Naive thymus-derived CD8-positive, alpha-beta T cell (primary cell): ENCODE measurements at places on chromosomes 16 and 17.

DNA sequence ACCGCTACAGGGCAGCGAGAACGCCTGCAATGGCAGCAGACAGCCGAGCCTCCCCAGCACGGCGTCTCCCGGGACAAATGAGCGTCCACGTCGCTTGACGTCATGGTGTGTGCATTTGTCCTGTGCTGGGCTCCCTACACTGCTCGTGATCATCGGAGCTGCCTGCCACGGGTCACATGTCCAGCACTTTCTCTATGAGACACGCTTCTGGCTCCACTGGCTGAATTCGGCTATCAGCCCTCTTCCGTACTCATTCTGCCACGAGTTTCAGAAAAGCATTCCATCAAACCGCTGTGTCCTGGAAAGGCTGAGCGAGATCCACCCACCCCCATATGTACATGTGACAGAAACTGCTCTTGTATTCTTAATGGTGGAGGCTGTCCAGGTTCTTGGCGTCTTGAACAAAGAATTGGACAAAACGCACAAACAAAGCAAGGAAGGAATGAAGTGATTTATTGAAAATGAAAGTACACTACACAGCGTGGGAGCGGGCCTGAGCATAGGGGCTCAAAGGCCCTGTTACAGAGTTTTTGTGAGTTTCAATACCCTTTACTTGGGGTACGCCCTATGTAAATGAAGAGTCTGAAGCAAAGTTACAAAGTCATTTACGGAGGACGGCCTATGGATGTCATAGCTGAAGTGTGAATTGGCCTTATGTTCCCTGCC, 28.5 kb upstream of the SHCBP1 start:
- no peak overlapping the region for H3K4me3 ChIP-seq
- no peaks in the 10 kb centered on the region for H3K27me3 ChIP-seq
- H3K27ac ChIP-seq: no peak overlapping the region
- no peaks in the 10 kb centered on the region for H3K36me3 ChIP-seq
- no peaks in the 10 kb centered on the region for H3K4me1 ChIP-seq

GRCh38 chr17:50328363-50329325, 17.3 kb upstream of the XYLT2 start:
- no peak overlapping the region for H3K27ac ChIP-seq
- no peaks in the 10 kb centered on the region for H3K27me3 ChIP-seq
- H3K36me3 ChIP-seq: no peaks in the 10 kb centered on the region

DNA sequence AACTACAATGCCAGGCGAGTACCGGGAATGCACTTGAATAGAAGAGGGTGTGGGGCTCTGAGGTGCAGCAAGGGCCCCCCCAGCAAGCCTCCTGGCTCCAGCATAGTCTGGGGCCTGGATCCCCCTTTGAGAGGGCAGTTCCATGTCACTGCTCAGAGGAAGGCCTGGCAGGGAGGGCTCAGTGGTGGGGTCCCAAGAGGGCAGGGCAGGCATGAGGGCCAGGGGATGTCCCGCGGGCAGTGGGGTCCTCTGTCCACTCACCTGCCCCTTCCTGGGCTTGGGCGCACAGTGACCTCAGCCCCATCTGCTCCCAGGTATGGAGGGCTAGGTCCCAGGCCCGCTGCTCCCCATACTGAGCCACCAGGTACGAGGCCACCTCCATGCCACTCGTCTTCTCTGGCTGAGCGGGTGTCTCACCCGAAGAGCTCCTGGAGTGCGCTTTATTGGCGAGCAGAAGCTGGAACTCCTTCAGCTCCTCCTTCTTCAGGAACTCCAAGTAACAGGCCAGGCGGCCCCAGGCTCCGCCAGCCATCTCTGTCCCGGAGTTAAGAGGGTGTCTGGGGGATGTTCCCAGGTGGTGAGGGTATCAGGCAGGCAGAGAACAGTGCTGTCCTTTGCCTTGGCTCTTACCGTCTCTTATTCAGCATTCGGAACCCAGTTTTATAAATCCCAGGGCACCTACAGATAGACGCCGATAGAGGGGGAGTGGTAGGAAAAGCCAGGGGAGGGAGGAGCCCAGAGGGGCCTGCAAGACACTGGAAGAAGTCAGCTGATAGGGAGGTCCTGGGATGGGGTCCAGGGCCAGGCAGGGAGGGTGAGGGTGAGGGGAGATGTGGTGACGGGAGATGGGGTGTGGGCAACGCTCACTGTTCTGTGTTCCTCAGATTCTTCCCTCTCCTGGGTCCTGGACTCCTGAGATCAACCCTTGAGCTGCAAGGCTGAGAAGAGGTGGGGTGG, 605 bp downstream of the NLRP1 start:
- H3K4me3 ChIP-seq: peak overlapping the region; percentile 99
- H3K27me3 ChIP-seq: no peaks in the 10 kb centered on the region
- peaks cover 84% of the 10 kb centered on the region for H3K4me1 ChIP-seq
- peaks cover 40% of the 10 kb centered on the region for H3K36me3 ChIP-seq

DNA sequence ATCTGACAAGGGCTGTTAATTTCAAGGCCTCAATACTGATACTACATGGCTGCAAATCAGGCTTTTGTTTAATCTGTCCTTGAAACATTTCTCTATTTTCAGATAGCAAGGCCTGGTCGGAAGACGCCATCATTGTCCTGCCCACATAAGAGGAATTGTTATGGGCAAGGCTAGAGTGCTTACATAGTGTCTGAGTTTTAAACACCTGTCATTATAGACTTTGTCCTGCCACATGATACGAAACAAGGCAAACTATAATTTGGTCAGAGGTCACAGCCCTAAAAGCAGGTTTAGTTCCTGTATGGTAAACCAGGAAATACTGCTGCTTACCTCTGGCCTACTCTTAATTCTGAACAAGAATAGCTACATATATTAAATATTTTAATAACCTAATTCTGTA, 104.4 kb downstream of the SSH2 start:
- peaks cover 34% of the 10 kb centered on the region for H3K4me1 ChIP-seq
- H3K4me3 ChIP-seq: peak overlapping the region; percentile 4
- H3K27ac ChIP-seq: peak overlapping the region; percentile 56
- H3K27me3 ChIP-seq: no peaks in the 10 kb centered on the region

GRCh38 chr17:31629696-31630470, 229.2 kb downstream of the COPRS start:
- no peak overlapping the region for H3K27ac ChIP-seq
- no peak overlapping the region for H3K4me3 ChIP-seq
- H3K27me3 ChIP-seq: peaks cover 21% of the 10 kb centered on the region
- peaks cover 11% of the 10 kb centered on the region for H3K36me3 ChIP-seq

- peaks cover 29% of the 10 kb centered on the region for H3K4me1 ChIP-seq
- no peak for DNase-seq
- H3K27me3 ChIP-seq: no peaks in the 10 kb centered on the region
- H3K27ac ChIP-seq: no peak overlapping the region
- H3K4me3 ChIP-seq: no peak overlapping the region
Measured at GRCh38 chr17:42835732-42836131, 2.5 kb downstream of the PSME3 start.

GRCh38 chr16:90081606-90081970, 4.5 kb upstream of the PRDM7 start:
- no peak overlapping the region for H3K27ac ChIP-seq
- no peak for DNase-seq
- peaks cover 29% of the 10 kb centered on the region for H3K4me1 ChIP-seq
- no peaks in the 10 kb centered on the region for H3K27me3 ChIP-seq

GRCh38 chr16:84040823-84041820, 1.5 kb downstream of the SLC38A8 start:
- no peak overlapping the region for H3K4me3 ChIP-seq
- no peak overlapping the region for H3K27ac ChIP-seq
- H3K27me3 ChIP-seq: peaks cover 29% of the 10 kb centered on the region
- no peak for DNase-seq
- no peaks in the 10 kb centered on the region for H3K36me3 ChIP-seq
- H3K4me1 ChIP-seq: no peaks in the 10 kb centered on the region

DNA sequence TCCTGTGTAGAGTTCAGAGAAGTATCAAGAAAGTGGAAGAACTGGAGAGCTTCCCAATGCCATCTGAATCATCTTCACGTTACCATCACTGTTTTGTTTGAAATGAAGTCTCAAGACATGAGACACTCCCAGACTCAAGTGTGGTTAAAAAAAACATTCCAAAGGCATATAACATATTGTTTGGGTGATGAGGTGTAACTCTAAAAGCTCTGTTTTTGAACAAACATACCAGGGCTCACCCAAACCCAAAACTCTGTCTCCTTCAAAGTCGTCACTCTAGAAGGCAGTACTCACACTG, 6.3 kb upstream of the ZCCHC14 start:
- no peak overlapping the region for H3K27ac ChIP-seq
- H3K4me1 ChIP-seq: peaks cover 21% of the 10 kb centered on the region

GRCh38 chr17:14904386-14904785, 360.7 kb downstream of the PMP22 start:
- no peak overlapping the region for H3K4me3 ChIP-seq
- H3K4me1 ChIP-seq: no peaks in the 10 kb centered on the region
- DNase-seq: no peak
- peaks cover 8% of the 10 kb centered on the region for H3K27me3 ChIP-seq
- H3K36me3 ChIP-seq: no peaks in the 10 kb centered on the region

GRCh38 chr17:19317359-19318095, 45.0 kb downstream of the B9D1 start:
- H3K36me3 ChIP-seq: no peaks in the 10 kb centered on the region
- DNase-seq: no peak
- no peaks in the 10 kb centered on the region for H3K4me1 ChIP-seq
- H3K27ac ChIP-seq: no peak overlapping the region
- peaks cover 61% of the 10 kb centered on the region for H3K27me3 ChIP-seq

GRCh38 chr17:42804918-42805367, 6.3 kb downstream of the CNTD1 start:
- no peak overlapping the region for H3K4me3 ChIP-seq
- DNase-seq: no peak

DNA sequence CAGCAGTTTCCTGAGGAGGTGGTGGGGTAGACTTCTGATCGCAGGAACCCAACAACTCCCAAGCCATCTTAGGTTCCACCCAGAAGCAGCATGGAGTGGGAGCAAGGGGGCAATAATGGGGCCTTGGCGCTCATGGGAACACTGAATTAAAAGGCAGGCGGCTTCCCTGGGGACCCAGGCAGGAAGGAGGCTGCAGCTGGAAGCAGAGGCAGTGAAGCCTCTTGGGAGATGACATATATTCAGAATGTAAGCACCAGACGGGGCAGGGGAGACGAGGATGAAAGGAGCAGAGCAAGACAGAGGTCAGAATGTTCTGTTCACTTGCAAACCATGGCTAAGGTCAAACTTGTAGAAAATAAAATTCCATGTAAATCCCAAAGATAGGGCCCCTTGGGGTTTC, 2.9 kb downstream of the HIGD1B start:
- DNase-seq: no peak
- no peak overlapping the region for H3K4me3 ChIP-seq
- H3K27me3 ChIP-seq: no peaks in the 10 kb centered on the region

DNA sequence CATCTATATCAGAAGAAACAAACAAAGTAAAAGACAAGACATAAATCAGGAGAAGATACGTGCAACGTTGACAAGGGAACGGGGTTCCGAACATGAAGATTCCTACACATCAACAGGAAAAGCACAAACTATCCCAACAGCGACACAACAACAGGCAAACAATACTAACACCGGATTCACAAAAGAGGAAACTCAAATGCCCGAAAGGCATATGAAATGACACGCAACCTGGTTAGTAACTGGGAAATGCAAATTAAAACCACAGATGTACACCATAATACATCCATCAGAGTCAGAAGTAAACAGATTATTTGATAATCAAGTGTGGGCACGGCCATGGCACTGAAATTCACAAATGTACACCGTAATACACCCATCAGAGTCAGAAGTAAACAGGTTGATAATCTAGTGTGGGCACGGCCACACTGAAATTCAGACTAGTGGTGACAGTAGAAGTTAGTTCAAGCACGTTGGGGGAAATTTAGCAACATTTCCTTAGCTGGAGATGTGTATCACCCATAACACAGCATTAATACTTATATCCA, 171.9 kb upstream of the RPH3AL start:
- no peaks in the 10 kb centered on the region for H3K27me3 ChIP-seq
- H3K4me3 ChIP-seq: no peak overlapping the region
- no peak overlapping the region for H3K27ac ChIP-seq
- DNase-seq: no peak
- H3K4me1 ChIP-seq: peaks cover 3% of the 10 kb centered on the region

GRCh38 chr16:48361540-48362144, 23.6 kb downstream of the SIAH1 start:
- no peaks in the 10 kb centered on the region for H3K27me3 ChIP-seq
- no peaks in the 10 kb centered on the region for H3K36me3 ChIP-seq
- no peak for DNase-seq
- no peak overlapping the region for H3K4me3 ChIP-seq
- H3K4me1 ChIP-seq: peaks cover 28% of the 10 kb centered on the region

DNA sequence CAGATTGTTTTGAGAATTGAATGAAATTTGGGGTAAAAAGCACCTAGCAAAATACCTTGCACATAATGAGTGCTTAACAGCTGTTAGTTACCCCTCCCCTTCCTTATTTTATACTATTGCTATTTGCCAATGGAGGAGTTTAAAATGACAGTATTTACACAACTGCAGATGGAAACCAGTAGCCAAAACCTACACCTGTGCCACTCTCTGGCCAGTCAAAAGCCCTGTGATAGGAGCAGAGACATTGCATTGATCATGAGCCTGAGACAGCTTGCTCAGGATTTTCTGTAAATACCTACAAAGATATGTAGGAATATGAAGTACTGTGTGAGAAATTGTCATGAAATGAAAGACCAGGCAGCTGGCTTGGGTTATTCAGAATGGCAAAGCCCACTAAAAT, 115.3 kb upstream of the HLF start:
- H3K4me3 ChIP-seq: no peak overlapping the region
- H3K4me1 ChIP-seq: no peaks in the 10 kb centered on the region
- no peak for DNase-seq
- no peaks in the 10 kb centered on the region for H3K27me3 ChIP-seq
- H3K36me3 ChIP-seq: peaks cover 12% of the 10 kb centered on the region
- no peak overlapping the region for H3K27ac ChIP-seq
